Stimulated activated CD8-positive, alpha-beta memory T cell treated with anti-CD3 and anti-CD28 coated beads, Interleukin-7, amount 100 ng/mL, for 4 hours (primary cell): ENCODE measurements at places on chromosomes 7 and 10.

DNA sequence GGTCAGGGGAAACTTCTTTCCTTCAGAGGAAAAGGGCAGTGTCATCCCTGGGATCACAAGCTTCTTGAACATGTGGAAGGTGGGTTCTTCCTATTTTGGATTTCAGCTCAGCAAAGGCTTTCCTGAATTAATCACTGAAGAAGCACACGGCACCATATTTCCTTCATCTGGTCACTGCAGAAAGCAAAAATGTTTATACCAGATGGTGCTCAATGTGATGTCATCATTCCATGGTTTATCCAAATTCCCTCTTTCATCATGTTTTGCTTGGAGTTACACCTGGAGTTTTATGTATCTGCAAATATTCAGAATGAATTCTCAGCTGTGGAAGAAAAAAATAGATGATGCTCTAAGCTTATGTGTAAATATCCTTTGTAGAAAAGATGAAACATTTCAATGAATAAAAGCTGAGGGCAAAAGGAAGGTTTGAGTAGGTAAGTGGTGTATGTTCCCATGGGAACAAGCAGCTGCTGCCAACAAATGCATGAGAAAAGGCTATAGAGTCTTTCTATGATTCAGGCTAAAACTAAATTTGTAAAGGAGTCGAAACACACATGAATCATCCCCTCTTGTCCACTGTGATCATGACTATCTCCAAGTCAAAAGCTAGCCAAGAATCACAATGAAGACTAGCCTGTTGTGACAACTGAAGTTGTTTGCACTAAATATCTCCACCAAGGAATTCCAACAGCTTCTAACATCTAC lies 26.9 kb upstream of the BPGM start:
- no peak for DNase-seq

DNA sequence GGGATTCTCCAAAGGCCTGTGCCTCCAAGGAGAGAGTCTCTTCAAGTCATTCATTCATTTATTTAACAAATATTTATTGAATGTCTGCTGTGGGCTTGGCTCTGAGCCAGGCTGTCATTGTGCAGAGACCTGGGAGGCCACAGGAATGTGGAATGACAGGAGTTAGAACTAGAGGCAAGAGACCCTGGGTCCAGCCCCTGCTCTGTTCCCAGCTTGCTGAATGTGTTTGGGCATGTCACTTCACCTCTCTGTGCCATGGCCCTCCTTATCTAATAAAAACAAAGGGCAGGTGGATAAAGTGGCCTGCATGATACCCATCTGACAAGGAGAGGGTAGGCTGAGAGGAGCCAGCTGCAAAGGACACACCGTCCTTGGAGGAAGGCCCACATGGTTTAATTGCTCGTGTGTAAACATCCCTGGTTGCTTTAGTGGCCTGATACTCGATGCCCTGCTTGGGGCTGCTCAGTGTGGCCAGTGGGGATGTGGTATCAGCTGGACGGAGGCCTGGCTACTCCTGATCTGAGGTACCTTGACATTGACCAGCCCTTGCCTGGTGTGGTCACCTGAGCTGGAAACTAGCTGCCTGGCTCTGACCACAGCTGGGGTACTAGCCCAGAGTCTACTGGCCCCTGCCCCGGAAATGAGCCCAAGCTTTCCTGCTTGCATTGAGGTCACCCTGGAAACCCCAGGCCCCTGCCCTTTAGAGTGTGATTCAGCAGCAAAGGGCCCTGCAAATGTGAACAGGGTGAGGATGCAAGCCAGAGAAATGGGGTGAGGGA lies 116.2 kb downstream of the CDH23 start:
- no peak for DNase-seq

DNA sequence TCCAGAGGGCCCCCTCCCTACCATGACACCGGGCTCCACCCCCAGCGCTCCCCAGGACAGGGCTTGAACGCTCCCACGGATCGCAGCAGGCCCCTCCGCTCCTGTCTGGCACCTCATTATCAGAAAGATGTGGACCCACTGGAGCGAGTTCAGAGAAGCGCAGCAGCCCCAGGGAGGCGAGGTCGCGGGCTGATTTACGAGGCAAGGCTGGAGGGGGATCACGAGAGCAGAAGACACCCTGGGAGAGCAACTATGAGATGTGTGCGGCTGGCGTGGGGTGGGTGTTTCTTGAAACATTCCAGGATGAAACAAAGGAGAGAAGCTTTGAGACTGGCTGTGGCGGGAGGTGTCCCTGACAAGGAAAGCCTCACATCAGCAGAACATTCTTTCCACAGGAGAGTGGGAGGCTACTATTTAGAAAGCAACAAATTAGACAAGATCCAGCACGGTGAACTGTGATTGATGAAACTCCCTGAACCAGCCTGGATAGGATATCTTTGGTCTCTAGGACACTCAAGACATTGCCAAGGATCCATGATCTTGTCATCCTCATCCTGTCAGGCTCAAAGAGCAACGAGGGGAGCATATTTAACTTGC lies 66.0 kb downstream of the JCAD start:
- no peak for DNase-seq

DNA sequence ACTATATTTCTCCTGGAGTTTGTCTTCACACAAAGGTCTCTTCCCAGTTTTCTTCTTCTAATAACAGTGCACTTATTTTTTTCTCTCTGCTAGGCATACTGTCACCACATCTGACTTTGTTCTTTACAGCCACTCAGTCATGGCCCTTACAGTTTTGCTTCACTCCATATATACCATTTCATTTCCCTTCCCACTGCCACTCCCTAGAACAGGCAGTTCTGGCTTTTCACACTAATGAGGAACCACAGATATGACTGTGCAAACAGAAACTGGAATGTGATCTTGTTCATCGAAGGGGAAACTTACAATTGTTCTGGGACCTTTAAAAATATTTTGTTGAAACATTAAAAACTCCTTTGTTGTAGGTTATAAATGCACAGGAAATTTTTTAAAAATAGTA lies 67.3 kb downstream of the EPDR1 start:
- no peak for DNase-seq

DNA sequence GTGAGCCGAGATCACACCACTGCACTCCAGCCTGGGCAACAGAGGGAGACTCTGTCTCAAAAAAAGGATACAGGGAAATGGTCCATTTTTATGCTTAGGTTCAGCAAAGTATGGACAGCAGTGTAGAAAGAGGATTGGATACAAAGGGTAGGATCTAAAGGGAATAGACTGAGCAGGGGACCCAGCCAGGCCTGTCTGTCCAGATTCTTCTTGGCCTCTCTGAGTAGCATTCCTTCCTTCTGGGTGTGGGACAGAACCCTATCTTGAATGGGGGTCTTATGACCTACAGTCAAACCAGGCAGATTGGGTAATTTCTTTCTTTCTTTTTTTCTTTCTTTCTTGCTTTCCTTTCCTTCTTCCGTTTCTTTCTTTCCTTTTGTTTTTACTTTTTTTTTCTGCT lies 25.6 kb downstream of the SH2B2 start:
- no peak for DNase-seq

DNA sequence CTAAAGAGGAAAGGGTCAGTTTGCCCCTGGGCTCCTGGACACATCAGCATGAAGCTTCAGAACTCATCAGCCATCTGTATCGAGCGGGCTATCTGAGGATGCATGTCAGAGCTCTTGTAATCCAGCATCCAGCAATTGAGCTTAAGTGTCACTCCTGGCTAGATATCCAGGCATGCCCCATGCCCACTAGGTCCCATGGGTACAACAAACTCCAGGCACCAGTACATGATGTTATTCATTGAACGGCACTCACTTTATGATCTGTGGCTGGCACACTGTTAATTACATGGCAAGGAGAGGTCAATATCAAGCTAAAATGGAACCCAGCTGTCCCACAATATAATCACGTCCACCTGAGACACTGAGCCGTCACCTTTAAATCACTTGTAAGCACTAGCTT lies 274.2 kb downstream of the ELMO1 start:
- DNase-seq = no peak

GRCh38 chr7:41491308-41491707 lies 211.6 kb downstream of the INHBA start:
- DNase-seq = no peak

DNA sequence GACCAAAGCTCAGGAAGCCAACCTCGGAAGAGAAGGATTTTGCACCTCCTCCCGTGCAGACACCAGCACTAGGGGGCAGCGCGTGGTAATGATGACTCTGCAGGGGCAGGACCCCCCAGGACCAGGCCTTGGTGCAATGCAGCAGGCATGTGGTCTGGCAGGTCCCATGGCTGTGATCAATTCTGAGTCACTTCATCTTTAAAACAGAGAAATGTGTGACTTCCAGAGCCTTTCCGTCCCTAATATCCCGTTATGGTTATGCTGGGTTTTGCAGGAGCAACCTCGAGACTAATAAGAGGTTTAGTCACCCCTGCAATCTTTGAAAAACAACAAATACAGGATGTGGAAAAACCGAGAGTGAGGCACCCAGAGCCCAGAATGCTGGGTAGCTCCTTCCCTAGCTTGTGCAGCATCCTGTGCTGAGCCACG lies 30.2 kb upstream of the GJD4 start:
- no peak for DNase-seq
